ENCODE measurements at places on chromosomes 2 and 18.
A peak's percentile ranks its signal among the peaks of the same experiment; 100 is the strongest.

GRCh38 chr2:37829202-37829601, 95.9 kb upstream of the RMDN2 start:
- no peak for DNase-seq

DNA sequence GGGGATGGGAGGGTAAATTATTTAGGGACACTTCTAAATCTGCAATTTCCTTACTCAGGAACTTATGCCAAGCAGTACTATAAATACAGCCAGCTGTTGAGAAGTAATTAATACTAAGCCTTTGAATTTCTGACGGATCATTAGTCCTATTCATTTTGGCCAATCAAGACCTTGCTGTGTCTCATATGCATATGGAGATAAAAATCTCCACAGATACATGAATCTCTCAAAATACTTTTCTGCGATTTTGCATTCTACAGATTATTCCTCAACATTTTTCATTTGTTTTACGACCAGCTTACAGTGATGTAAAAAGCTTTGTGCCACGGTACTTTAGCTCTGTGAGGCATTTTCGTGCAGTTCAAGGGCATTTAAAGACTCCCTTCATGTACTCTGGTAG, 16.7 kb downstream of the LANCL1 start:
- DNase-seq: no peak

DNA sequence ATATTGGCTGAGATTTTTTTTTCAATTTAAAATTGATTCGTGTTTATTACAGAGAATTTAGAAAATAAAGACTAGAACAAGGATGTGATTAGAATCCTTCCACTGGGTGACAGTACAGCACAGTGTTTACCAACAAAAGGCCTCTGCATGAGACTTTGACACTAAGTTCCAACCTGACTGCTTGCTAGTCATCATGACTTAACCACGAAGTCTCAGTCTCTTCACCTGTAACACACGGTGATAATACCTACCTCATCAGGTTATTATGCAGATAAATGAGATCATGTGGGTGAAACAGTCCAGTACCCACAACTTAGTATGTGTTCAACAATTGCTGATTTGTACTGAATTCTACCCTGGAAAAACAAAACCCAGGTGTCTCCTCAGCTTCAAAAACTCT, 151.2 kb downstream of the STK39 start:
- DNase-seq: no peak

DNA sequence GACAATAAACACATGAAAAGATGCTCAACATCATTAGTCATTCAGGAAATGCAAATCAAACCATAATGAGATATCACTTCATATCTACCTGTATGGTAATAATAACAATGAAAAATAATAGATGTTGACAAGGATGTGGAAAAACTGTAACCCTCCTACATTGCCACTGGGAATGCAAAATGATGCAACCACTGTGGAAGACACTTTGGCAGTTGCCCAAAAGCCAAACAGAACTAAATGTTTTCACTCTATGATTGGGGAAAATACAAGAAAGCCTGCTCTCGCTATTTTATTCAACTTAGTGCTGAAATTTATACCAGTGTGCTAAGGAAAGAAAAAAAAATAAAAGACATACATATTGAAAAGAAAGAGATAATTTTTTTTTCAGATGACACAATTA, 934.5 kb downstream of the CNTNAP5 start:
- DNase-seq: no peak

DNA sequence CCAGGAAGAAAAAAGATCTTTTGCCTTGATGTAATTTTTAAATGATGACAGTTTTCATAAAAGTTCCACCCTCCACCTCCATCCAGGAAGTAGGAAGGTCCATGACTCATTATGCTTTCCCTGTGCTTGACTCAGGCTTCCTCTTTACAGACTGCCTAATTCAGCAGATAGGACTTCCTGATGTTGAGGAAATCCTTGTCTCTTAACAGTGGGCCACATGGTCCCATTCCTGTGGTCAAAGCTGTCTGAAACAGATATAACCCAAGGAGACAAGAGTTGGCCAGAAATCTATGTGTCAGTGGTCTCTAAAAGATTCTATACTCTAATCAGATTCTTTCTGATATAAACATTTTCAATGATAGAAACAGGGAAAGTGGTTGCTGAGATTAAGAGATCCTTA, 119.1 kb downstream of the BAZ2B start:
- no peak for DNase-seq

DNA sequence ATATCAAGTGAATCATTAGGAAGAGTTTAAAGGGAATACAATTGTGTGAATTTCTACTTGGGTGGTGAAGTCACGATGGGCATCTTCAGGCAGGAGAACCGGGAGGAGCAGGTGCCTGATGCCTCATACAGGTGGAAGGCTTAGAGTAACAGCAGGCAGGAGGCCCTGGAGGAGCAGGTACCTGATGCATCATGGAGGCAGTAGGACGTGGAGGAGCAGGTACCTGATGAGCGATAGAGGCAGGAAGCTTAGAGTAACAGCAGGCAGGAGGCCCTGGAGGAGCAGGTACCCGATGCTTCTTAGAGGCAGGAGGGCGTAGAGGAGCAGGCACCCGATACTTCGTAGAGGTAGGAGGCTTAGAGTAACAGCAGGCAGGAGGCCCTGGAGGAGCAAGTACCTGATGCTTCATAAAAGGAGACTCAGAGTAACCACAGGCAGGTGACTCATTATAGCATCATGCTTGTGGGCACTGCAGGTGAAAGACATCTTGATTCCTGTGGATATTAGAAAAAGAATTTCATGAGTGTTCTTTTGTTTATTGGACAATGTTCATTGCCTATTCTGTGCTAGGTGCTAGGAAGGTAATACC, 133.9 kb downstream of the ATP9B start:
- DNase-seq: no peak

DNA sequence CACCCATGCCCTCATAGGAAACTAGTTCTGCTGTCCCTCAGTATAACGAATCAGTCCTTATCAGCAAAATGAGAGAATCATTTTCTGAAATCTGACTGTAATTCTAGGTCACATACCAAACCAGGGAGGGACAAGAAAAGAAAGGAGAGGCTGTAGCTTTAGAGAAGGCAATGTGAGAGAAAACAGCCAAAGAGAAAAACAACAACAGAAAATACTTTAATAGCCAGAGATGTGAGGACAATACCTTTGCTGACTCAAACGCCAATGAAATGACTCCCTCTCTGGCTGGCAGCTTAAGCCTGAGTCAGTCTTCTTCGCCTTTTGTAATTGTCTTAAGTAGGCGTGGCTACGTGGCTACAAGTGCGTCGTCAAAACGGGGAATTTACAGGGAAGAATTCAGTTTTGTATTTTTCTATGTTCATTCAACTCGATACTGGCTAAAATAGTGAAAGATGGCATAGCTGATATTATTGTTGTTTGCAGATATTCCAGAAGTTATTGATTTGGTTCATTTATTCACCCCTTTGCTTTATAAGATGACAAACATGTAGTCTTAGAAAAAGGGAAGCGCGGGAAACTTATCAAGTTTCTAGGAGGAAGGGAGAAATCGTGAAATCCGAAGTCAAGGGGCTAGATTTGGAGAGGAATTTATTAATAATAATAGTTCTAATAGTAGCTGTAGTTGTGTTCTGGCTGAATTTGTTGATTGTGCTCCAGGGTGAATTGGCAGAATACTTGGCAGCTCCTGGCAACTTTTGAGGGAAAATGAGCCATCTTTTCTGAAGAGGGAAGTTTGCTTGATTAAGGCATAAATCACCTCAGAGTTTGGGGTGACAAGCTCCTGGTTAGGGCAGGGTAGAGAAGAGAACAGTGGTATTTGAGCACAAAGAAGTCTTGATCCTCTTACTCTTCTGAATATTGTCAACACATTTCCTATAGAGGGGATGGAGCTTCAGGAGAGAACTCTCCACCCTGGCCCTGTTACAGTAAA, at the start of gene IL1A:
TSS of gene IL1A (minus strand) at position 295 of the 991 bp plus-strand sequence. CDS start 723 bp downstream, outside the sequence.
- no peak for DNase-seq

DNA sequence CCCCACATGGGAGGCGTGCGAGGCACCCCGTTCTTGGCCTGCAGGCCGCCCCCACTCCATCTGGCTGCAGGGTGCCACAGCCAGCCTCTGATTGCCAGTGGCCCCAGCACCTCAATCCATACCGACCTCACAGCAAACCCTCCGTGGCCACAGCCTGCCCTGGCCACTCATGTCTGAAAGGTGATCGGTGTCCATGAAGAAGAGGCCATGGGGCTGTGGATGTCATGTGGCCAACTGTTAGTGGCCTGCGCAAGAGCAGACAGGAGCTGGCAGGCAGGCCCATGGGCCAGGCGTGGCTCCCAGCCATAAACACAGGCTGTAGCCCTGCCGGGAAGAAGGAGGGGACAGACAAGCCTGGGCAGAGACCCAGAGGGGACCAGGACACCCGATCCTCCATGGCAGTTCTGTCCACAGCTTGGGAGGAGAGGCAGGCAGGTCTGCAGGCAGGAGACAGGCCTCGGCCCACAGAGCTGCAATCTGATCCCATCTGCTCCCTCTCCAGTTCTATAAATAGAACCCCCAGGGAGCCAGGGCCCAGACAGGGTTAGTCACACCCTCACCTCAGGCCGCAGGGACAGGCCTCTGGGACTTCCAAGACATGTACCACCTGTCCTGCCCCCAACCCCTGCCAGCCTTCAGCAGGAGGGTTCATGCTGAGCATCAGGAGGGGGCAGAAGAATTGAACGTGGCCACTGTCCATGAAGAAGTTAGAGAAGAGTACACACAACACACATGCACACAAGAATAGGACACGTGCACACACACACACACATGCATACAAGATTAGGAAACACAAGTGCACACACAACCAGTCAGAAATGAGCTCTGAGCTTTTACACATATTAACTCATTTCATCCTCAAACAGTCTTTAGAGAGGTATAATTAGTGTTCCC, 16.9 kb downstream of the STEAP3 start:
- no peak for DNase-seq

DNA sequence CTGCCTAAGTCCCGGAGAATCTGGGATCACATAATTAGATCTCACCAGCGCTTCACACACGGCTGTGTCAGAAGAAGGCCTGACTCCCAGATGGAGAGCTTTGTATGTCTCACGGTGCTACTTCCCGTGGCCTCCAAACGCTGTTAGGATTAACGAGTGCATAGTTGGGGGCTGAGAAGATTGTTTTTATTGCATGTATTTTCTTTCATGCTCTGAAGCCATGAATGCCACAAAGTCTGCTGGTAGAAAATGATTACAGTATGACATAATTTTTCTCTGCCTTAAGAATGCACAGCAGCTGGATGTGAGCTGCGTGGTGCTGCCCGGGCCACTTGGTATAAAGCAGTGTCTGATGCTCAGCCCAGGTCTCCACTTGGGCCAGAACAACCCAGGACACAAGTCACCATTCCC, 166.5 kb downstream of the SEPTIN10 start:
- DNase-seq: no peak

DNA sequence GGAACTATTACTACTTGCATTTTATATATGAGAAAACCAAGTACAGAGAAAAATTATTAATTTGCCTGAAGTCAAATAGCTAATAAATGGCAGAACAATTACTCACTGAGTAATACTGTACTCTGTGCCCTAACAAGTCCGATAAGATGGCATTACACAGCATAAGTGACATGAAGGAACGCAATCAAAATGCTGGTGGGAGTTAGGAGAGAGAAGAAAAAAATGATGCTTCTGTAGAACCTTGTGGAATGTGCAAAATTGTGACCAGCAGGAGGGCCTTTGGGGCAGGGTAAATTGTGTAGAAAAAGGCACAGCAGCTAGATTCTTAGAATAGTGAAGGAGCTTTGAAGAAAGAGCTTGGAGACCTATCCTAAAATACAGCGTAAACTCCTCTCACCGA, 32.9 kb downstream of the EPHA4 start:
- DNase-seq: no peak

- peak; percentile 47 for DNase-seq
These were observed at the start of gene LIPG for GRCh38 chr18:49561289-49562193. Gene LIPG, plus strand, starts transcription at chr18:49562057. Its CDS starts 252 bp downstream, at chr18:49562309.

- DNase-seq: no peak
These were observed 320.5 kb upstream of the ZNF521 start for GRCh38 chr18:25672490-25672889.

DNA sequence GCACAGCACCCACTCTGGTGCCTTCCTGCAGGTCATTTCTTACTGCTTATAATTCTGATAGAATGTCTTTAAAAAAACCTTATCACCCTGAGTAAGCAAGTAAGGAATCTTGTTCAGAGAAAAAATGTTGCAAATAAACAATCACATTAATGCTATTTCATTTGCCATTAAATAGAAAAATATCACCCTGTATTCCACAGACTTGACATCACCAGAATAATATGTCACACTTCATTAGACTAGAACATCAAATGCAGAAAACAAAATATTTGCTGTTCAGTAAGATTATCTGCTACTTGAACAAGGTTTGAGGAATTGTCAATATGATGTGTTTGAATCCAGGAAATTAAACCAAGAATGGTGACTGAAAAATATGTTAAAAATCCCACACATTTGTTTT, 236.6 kb upstream of the MMADHC start:
- no peak for DNase-seq

DNA sequence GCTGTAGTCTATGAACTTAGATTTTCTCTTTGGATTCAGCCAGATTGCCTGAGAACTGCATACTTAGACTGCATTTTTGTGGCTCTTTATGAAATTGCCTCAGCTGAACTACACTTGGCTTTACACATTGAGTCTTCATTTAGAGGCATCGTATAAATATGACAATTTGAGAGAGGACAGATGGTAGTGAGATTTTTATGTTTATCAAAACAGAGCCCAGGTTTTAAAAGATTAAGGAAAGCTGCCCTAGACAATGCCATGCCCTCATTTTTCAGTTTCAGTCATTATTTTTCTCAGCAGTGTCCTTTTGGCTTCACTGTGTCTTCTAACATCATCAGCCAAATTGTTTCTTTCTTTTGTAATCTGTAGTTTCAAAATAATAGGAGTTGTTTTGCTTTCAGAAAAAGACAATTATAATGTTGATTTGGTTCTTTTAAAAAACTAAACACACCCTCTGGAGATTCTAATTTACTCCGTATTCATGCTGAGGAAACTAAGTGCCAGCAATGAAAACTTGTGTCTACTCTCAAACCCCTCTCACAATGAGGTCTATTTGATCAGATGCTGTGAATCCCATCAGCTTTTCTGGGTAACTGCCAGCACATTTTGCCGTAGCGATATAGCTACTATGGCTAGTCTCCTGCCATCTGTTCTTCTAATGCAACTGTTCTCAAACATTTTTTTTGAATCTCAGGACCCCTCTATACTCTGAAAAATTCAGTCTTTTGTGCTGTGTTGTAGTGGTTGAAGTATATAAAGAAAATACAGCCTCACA, 46.2 kb downstream of the TWSG1 start:
- no peak for DNase-seq

GRCh38 chr2:217327953-217328621, 468.2 kb upstream of the TNP1 start:
- DNase-seq: no peak

Measured in right renal cortex interstitium (tissue), 3 donors.